ENCODE measurements at places on chromosomes 3 and 15.

DNA sequence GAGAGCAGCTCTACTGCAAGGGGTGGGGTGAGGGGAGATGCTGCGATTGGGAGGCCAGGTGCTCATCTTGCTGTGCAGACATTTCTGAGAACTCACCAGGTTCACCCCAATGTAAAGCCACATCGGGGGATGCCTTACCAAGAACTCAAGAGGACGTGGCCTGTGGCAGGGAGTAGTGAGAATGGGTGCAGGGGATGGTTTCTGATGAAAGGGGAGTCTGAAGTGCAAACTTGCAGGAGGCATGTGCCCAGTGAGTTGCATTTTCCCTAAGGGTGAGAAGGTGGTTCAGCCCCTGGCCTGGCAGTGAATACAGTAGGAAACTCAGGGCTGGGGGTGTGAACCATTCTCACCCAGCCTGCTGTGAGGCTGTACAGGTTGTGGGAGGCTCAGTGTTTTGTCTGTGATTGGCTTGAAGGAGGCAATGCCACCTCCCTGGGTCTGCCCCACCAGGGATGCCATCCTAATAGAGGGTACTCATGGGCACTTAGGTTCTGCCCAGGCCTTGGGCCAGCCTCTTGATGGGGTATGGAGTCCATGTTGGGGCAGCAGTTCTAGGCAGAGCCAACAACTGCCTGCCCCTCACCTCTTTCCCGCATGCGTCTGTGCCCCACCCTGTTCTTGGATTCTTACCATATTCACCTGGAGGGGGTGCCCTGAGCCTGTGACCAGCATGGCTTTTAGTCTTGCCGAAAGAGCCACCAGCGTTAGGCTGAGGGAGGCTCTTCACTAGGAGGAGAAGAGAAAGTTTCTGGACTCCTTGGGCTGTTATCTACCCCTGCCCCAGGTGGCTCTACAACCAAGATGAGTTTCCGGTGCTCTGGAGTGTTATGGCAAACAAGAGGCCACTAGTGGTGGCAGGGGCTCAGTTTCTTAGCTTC is 4.5 kb downstream of the HEMK1 start:
- no peak for DNase-seq

DNA sequence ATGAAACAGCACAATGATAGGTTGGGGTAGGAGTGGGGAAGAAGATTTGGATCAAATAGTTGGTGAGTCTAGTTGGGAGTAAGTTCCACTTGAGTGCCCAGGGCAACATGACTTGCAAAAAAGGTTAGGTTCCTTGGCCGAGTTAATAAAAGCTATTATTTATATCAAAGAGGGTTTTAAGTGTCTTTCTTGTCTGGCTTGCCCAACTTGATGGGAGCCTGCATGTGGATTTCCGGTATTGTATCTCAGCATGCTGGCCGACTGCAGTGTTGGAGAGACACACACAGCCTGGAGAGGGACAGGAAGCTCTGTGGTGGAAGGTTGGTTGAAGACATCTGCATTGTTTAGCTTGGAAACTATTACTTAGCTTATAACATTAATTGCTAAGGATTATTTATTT is 449.5 kb upstream of the TBL1XR1 start:
- DNase-seq = no peak

- DNase-seq = no peak
Measured at GRCh38 chr3:171677706-171678105, 132.6 kb downstream of the PLD1 start.

DNA sequence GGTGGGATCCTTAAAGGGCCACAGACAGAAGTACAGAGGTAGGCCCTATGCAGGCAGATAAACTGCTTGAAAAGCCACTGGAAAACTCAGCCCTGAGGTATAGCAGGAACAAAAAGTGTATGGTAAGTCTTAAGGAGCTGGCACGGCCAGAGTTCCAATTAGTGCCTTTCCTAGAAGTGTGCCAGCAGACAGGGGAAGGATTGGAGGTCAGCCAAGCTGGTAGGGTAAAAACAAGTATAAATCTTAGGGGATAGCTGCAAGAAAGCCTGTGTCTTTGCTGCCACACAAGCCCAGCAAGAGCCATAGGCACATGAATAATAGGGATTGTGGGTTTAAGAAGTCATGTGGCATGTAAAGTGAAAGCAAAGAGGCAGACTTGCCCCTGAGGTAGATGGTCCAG is 582.5 kb downstream of the PLOD2 start:
- no peak for DNase-seq

GRCh38 chr3:103712320-103713008 is 1277.6 kb downstream of the ZPLD1 start:
- DNase-seq = no peak

GRCh38 chr3:139292711-139293664 is 50.8 kb upstream of the MRPS22 start:
- no peak for DNase-seq

- no peak for DNase-seq
Measured at GRCh38 chr3:24401090-24401810, 93.4 kb downstream of the THRB start.

- DNase-seq = no peak
Measured at GRCh38 chr15:78054966-78055365, 22.5 kb downstream of the TBC1D2B start.

GRCh38 chr3:122301063-122301462 is 24.0 kb upstream of the CSTA start:
- no peak for DNase-seq

DNA sequence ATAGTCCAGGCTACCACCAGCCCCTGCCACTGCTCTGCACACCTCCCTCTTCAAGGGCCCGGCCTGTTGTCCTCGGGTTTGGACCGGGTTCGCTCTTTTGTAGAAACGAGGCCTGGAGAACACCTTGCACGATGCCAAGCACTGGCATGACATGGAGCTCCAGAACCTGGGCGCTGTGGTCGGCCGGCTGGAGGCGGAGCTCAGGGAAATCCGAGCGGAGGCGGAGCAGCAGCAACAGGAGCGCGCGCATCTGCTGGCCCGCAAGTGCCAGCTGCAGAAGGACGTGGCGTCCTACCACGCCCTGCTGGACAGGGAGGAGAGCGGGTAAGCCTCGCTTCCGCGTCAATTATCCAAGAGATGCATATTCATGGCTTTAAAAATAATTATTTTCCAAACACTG is 72.4 kb downstream of the BFSP2 start:
- no peak for DNase-seq

DNA sequence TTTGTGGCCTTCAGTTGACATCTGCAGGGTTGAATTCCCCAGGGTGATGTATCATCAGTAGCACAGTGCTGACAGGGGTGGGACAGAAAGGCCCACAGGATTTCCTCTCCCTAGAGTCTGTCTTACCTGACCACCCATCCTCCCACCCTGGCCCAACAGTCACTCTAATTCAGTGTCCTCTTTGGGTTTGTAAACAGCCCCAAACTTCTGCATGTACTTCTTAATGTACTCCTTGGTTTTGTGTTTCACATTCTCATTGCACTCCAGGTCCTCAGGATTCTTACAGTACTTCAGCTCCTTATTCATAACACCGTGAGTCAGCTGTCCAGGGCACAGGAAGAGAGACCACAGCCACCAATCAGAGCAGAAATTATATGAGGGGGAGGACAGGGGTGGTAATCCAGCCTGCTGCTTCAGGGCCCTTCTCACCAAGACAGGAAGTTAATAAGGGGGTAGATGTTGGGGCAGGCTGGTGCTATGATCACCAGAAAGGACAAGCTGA is 37.5 kb downstream of the NBEAL2 start:
- DNase-seq = no peak

GRCh38 chr3:7700977-7701376 is 800.6 kb upstream of the LMCD1 start:
- DNase-seq = no peak

DNA sequence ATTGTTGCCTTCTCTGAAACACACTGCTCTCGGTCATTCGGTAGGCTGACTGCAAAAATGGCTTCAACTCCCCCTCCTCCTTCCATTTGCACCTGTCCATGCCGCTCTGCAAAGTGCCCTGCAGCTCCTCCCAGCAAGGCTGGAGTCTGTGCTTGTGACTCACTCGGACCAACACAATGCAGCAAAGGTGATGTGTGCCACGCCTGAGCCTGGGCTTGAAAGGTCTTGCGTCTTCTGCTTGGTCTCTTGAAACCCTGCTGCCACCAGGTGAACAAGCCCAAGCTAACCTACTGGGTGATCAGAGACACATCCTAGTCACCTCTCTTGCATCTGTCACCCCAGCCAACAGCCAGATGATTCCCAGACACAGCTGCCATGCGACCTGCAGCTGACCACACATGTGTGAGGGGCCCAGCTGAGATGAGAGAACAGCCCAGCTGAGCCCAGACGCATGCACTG is 71.1 kb downstream of the MGLL start:
- DNase-seq = no peak

- DNase-seq = no peak
Measured at GRCh38 chr3:53821631-53822121, 24.5 kb downstream of the CHDH start.

DNA sequence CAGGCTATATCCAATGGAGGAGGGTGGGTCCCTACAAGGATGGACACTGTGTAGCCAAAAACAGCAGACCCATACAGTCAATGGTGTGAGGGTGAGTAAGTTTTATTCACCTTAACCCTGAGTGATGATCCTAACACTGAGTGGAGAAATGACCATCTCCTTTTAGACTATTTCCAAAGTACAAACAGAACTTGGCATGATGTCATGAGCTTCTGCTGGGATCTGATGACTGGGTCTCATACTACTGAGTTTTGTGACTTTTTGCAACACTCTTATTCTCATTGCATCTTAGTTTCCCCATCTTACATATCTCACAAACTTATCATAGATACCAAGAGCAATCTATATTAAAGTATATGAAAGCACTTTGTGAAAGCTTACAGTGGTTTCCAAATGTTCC is 330.3 kb upstream of the CFAP20DC start:
- no peak for DNase-seq

GRCh38 chr3:66023738-66024385 is 14.9 kb downstream of the MAGI1 start:
- no peak for DNase-seq

DNA sequence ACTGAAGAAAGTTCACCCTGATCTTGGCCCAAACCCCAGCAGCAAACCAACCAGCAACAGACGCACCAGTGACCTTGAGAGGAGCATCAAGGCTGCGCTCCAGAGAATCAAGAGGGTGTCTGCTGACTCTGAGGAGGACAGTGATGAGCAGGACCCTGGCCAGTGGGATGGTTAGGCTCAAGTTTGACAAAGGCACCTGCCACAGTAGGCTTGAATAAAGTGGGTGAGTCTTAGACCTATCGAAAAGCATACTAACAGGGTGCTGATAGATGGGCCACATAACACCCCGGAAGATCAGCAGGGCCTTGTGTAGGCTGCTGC is 23.9 kb downstream of the WHAMM start:
- no peak for DNase-seq

GRCh38 chr15:95025924-95026728 is 794.8 kb downstream of the MCTP2 start:
- no peak for DNase-seq

- DNase-seq = peak; percentile 6
Measured at GRCh38 chr15:22980189-22981050, at the start of gene CYFIP1. TSS of gene CYFIP1 (minus strand) at chr15:22980368. CDS start at chr15:22947285, 33,083 bp downstream.

- DNase-seq = no peak
Measured at GRCh38 chr3:189099505-189100290, 72.1 kb upstream of the TPRG1 start.
